Vagina (tissue), 2 donors: ENCODE measurements at places on chromosomes 4 and X.

- no peak for DNase-seq
Observed at GRCh38 chr4:150578745-150579501, 3.0 kb upstream of the MAB21L2 start.

- no peak for DNase-seq
Observed at GRCh38 chr4:182582245-182582644, 334.9 kb downstream of the DCTD start.

- no peak for DNase-seq
Observed at GRCh38 chr4:74230902-74231499, 73.1 kb downstream of the MTHFD2L start.

GRCh38 chr4:152640058-152640921 lies 39.5 kb downstream of the TMEM154 start:
- no peak for DNase-seq

- DNase-seq = no peak
Observed at GRCh38 chr4:158208963-158209640, 1.2 kb upstream of the TMEM144 start.

DNA sequence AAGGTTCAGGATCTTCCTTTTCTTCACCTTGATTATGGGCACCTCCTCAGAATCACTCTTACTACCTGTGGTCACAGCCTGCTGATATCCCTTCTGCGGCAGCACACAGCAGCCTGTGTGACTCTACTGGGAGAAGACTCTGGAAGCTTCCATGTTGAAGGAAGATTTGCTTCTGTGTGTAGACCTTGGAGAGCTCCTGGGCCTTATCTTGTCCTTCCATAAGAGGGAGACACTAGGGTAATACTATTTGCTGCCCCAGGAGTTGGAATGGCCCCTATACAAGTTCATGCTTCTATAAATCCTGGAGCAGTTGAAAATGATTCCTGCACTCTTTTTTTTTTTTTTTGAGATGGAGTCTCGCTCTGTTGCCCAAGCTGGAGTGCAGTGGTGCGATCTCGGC lies 10.2 kb upstream of the SUPT20HL1 start:
- no peak for DNase-seq

DNA sequence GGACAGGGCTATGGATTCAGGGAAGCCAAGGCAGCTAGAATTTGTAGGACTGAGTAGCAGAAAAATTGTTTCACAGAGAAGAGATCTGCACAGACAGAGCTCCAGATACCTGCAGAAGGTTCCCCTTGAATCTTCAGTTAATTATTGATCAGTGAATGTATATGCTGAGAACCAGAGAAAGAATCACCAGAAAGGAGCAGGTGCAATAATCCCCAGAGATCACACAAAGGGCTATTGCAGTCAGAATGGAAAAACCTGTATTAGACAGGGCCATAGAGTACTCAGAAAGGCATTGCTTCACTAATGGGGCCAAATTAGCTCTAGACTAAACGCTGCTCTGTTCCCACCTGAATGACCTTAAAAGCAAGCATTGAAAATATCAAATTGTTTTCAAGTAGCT lies 35.5 kb upstream of the SMAD1 start:
- DNase-seq = no peak

DNA sequence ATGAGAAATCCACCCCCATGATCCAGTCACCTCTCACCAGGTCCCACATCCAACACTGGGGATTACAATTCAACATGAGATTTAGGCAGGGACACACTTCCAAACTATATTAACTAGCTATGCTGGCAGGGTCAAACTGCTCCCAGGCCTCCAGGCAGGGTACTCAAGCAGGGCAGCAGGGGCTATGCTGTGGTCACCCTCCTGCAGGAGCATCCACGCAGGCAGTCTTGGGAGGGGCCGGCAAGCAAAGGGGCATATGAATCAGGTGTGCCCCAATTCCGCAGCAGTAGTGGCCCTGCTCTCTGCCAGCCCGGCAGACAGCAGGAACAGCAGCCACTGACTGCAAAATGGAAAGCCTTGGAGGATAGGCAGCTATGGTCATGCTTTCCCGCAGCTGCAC lies 74.6 kb upstream of the PRDX4 start:
- no peak for DNase-seq

DNA sequence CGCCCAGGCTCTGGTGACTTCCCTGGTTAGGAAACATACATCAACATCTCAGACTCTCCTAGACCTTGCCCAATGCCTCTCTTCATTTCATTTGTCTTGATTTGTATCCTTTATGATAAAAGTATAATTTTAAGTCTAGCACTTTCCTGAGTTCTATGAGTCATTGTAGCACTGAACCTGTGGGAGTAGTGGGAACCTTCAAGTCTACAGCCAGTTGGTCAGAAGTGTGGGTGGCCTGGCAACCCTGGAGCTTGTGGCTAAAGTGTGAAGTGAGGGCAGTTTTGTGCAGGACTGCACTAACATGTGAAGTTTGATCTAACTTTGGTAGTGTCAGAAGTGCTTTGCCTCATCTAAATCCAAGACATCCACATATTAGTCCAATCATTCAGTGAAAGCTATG lies 259.3 kb upstream of the IGFBP7 start:
- DNase-seq = no peak

DNA sequence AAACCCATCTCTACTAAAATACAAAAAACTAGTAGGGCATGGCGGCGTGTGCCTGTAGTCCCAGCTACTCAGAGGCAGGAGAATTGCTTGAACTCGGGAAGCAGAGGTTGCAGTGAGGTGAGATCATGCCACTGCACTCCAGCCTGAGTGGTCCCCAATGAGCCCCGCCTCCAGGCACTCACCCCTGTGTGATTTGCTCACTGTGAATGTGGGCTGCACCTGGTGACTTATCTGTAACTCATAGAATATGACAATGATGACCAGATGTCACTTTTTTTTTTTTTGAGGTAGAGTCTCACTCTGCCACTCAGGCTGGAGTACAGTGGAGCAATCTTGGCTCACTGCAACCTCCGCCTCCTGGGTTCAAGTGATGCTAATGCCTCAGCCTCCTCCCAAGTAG lies 49.0 kb upstream of the HOPX start:
- DNase-seq = no peak

DNA sequence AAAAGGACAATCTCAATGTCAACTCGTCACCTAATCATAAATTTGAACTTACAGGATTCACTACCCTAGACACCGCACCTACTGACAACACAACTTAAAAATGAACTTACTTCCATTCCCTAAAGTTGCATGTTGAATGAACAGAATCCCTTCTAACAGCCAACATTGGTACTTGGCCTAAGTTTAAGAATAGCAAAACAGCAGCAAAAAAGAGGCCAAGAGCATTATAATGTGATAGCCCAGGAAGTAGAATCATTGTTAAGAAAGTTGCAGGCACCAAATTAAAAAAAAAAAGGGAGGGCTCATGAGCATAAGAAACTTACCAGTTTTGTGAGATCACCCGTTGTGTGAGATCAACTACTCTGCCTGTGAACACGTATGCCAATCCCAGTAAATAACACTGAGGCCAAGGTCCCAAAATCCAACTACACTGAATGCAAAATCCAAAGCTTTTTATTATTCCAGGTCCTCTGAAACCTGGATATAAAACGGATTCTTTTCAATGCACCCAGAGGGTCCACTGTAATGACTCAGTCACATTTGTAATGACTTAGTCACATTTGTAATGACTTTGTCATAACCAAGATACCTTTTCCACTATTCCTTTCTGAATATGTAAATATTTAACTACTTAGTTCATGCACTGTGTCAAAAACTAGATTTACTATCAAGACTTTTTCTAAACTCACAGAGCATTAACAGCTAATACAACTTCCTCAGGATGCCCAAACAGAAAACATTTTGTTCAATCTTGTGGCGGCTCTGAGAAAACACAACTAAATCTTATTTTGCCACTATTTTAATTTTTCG lies 6.8 kb downstream of the HNRNPDL start:
- DNase-seq = no peak

DNA sequence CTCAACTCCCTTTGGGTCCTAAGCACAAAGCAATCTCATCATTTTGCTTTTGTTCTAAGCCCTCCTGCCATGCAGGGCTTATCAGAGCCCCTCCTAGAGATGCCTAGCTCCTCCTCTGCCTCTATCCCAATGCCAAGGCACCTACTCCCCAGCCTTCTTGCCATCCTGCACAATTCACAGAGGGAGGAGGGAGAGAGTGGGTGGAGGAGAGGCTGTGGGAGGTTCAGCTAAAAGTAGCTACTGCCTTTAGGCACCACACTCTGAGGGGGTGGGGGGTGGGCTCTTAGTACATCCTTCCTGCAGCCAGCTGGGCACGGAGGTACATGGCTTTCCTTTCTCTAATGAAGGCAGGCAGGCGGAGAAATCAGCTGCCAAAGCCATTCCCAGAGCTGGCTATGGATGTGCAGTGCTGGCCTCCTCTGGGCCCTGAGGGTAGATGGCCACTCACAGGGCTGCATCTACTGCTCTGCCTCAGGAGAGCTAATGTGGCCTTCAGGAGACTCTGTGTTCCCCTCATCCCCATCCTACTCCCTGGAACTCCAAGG lies 40.1 kb downstream of the ARHGEF9 start:
- no peak for DNase-seq

GRCh38 chr4:54016504-54016903 lies 47.9 kb downstream of the CHIC2 start:
- no peak for DNase-seq

- no peak for DNase-seq
Observed at GRCh38 chr4:61400439-61401038, 200.4 kb downstream of the ADGRL3 start.

GRCh38 chrX:63658920-63659319 lies 126.1 kb downstream of the ARHGEF9 start:
- DNase-seq = no peak

DNA sequence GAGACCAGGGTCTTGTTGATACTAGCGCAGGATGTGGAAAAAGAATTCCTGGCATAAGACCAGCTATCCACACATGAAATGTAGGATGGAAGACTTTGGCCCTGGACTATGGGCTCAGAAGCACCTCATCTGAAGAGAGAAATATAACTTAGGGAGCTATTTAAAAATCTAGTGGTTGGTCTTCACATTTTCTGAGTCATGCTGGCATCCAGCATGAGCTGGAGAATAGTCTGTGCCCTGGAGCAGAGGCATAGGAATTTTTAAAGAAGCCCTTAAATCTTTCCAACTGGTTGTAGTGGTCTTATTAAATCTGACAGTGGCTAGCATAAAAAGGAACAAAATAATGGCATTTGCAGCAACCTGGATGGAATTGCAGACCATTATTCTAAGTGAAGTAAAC lies 86.3 kb downstream of the SMARCA5 start:
- DNase-seq = no peak

GRCh38 chr4:74437866-74438265 lies 7.1 kb upstream of the AREG start:
- no peak for DNase-seq

- DNase-seq = no peak
Observed at GRCh38 chr4:14835288-14835687, 167.0 kb upstream of the CPEB2 start.

GRCh38 chrX:22310779-22311178 lies 38.1 kb downstream of the CBLL2 start:
- no peak for DNase-seq

DNA sequence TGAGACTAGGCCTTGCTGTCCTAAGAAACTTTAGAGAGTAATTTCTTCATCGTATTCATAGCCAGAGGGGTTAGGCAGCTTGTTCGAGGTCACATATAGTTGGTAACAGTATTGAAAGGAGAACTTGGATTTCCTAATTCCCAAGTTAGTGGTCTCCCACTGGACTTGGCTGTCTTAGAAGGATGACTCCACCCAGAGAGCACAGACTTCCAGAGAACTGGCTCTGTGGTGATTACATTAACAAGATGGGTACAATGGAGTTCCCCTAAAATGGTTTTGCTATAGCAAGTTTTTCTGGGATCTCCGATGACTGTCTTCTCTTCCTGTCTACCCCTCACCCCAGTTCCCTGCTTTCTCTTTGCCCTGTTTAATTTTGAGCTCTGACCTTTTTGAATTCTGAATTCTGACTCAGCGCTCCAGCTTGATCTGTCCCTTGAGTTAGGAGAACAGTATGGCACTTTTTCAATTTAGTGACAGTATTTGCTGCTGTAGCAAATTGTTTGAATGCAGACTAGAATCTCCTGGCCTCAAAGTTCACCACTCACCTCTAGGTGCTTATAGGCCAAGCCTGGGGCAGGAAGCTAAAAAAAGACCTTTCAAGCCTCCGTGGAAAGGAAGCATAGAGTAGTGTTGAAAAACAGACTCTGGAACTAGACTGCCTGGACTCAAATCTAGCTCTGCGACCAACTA lies 6.9 kb downstream of the MSN start:
- DNase-seq = no peak

DNA sequence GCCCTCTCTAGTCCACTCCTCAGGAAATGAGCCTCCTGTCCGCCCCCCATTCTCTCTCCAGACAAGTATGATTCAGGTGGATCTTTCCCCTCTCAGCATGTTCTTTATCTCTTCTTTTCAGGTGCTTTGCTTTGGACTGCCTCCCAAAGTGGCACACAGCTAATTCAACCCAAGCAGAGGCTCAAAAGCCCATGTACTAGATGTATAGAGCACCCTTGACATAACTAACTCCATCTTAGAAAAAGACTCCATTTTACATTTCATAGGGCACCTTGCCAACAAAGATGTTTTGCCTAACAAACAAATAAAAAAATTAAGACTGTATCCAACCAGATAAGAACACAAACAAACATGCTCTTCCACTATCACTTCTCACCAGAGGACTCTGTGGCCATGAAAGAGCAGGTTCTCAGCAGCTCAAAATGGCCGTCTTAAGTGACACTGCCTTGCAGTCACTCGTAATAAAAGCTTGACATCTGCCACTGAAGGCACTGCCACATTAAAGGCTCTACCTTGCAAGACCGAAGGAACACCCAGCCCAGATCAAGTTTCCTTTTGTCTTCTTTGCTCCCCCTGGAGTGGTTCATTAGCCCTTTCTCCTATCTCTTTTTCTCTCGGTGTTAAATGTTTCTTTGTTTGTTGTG lies 84.9 kb upstream of the TAB3 start:
- no peak for DNase-seq

DNA sequence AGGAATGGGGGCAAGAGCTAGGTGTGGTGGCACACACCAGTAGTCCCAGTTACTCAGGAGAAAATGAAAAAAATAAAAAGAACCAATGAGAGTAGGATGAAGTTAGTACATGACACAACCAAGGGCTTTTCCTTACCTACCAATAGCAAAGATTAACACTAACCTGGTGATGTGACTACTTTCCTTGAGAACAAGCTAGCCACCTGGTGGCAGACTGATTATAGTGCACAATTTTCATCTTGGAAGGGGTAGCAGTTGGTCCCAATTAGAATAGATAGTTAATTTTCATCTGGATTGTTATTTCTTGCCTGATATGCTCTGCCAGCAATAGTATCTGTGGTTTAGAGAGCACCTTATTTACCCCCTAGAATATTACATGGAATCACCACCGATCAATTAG lies 1216.8 kb upstream of the PABPC4L start:
- no peak for DNase-seq

- no peak for DNase-seq
Observed at GRCh38 chrX:37800717-37801116, 20.9 kb downstream of the CYBB start.

- no peak for DNase-seq
Observed at GRCh38 chr4:134727696-134728095, 526.1 kb upstream of the PABPC4L start.

DNA sequence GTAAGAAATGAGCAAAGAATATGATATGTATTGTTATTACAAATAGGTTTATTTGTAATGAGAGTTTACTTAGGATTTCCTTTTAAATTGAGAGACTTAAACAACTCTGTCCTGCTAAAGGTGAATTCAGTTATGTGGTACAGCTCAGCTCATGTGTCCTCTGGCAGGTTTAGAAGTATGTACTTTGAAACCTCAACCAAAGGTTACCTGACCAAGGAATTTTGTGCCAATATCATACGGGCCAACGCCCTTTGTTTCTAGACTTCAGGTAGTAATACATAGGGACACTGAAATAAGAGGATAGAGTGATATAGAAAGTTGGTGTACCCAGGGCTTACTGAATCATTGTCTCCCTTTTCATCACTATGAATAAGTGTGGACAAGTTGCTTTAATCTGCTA lies 25.7 kb downstream of the SLAIN2 start:
- no peak for DNase-seq
